ENCODE measurements at places on chromosomes 1 and 21.
A peak's percentile ranks its signal among the peaks of the same experiment; 100 is the strongest.

GRCh38 chr1:208524376-208524775 lies 280.2 kb upstream of the PLXNA2 start:
- no peak for DNase-seq

DNA sequence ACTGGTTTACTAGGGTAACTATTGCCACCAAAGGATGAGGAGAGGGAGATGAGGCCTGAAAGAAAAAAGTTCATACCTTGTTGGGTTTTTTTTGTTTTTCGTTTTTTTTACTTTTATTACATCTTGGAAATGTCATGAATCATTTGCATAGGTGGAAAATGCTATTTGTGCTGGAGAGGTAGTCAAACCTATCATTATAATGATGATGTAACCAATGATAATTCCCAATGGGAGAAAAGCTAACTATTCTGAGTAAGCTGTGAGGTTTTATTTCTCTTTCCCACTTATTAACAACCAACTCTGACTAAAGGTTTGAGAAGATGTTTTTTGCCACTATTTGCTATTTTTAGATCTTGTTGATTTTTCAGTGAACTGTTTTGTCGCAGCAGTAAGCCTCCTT lies 29.0 kb downstream of the SH3GLB1 start:
- DNase-seq, result no peak

- no peak for DNase-seq
Observed at GRCh38 chr1:218658899-218659298, 313.8 kb downstream of the TGFB2 start.

DNA sequence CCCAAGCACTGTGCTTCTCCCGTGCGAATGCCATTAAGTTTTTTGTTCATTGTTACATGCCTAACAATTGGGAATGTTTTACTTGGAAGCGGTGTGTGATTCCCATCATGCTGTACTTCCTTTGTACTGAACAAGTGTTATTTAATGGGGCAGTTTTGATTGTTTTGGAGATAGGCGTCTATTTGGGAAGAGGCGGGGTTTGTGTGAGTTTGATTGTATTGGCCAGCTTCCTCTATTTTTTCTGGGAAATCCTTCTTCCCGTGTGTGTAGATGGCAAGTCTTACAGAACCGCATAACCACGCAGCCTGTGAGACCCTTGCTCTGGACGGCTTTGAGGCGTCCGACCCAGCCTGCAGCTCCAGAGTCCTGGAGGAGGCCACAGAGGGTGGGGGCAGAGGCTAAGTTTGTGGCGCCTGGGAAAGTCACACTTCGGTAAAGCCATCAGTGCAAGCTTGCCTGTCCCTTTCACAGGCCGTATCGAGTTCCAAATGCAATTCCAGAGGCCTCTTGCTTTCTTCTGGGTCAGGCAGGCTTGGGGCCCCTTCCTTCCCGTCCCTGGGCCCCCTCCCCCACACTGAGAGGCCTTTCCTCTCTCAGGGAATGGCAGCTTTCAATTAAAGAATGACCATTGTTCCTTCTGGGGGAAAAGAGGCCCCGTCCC lies 210.3 kb downstream of the TOMM20 start:
- no peak for DNase-seq

GRCh38 chr21:36452281-36452825 lies 27.6 kb downstream of the CLDN14 start:
- no peak for DNase-seq

DNA sequence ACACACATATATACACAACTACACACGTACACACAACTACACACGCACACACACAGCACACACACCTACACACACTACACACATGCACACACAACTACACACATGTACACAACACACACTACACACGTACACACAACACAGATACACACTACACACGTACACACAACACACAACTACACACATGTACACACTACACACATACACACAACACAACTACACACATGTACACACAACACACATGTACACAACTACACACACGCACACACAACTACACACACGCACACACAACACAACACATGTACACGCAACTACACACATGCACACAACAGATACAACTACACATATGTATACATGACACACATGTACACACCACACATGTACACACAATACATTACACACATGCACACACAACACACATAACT lies 318.1 kb downstream of the CAMTA1 start:
- DNase-seq, result no peak

DNA sequence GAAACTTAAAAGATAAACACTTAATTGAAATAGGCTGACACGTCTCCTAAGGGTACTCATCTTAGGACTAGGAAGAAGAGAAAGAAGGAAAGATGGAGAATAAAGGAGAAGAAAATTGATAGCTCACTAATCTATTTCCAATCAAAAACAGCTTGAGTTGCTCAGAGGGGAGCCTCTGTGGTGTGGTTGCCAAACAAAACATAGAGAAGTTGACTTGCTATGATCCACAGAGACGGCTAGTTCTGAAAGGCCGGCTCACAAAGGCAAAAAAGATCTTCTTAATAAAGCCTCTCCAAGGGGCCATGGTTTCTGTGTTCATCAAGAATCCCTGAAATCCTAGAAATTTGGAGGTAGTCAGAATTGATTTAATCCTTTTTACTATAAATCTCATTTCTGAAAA lies 644.1 kb downstream of the LMO4 start:
- no peak for DNase-seq

DNA sequence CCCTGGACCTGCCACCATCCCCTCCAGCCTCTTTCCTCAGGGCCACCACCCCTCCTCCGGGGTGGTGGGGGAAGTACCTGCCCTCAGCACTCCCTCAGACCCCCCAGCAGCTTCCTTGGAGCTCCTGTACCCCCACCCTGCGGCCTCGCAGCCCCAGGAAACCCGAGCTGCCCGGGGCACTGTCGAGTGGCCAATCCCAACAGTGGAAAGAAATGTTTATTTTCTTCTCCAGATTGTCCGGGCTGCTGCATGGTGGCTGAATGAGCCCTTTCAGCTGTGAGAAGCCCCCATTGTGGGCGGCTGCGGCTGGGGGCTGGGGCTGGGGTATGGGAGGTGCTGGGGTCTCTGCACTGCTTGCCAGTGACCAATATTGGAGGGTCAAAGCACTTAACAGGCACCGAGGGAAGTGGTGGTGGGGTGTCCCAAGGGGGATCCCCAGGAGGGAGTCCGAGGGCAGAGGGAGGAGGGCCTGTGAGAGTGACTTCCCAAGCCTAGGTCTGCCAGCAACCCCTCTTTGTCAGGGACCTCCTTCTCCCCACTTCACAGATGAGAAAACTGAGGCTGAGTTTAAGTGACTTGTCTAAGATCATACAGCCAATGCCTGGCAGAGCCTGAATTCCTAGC lies 25.2 kb downstream of the RUNX3 start:
- no peak for DNase-seq

DNA sequence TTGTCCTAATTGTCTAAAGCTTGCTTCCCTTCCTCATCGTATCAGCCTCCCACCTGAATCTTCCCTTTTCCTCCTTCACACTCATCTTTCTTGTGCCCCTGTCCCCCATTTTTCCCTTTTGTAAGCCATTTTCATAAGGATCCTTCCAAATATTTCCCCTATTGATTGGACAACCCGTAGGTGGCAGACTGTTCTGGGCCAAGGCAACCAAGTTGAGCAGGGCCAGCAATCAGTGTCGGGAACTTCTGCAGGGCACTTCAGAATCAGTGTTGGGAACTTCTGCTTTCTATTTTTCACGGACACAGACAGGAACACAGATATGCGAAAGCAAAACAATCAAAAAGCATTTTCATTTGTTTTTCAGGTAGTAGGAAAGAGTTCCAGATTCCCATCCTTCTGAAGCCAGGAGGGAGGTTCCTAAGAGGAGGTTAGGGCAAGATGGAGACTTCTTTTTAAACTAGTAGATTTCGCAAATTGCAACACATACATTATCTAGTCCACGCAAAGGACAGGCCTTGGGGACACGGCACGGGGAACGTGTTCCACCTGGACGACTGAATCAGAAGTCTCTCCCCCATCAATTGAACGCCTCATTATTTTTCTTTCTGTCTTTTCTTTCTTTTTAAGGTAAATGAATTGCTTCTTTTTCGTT lies 691 bp upstream of the MPZL1 start:
- DNase-seq, result peak; percentile 60

DNA sequence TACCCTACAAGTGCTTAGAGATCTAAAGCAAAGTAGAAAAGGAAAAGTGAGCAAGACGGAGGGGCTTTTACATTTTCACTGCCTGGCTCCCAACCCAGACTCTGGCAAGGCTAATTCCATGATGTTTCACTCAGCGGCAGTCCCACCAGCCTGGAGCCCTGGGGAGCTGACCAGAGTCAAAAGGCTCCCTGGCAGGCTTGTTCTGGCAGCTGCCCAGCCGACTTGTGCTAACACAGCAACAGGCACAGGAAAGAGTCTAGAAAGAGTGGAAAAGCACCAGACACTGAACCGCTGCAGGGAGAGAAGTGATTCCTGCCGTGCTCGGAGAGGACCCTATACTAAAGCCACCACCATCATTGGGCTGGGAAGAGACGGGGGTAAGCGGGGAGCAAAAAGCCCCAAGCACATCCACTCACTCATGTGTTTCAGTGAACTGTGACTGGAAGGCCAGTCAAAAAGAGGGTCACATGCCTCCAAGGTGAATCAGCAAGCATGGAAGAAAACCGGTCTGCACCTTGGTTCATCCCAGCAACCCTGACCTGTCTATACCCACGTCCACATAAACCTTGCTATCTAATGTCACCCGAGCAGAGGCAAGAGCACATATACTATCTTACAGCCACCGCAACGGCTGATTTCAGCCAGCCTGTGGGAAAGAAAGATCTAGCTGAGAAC lies 8.0 kb downstream of the SMIM12 start:
- no peak for DNase-seq

Measured in muscle of arm (tissue), 14 donors.